Stimulated activated CD8-positive, alpha-beta memory T cell treated with anti-CD3 and anti-CD28 coated beads, Interleukin-4, amount 100 ng/mL, for 1 hour (primary cell): ENCODE measurements at places on chromosomes 12 and 14.
A peak's percentile ranks its signal among the peaks of the same experiment; 100 is the strongest.

DNA sequence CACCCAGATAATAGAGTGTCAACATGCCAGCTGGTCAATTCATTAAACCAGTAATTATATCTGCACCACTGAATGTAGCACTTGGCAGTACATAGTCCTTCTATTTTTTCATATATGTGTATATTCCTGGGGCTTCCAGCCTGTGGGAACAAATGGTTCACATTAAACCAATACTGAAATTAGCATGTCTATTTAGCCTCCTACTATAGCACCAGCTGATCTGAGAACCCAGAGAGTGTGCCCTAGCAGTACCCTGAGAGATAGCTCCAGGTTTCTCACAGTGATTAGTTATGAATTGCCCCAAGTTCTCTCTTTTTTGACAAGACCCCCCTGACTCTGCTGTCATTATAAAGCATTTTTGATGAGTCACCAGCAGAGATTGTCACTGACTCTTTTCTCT lies 1097.3 kb upstream of the FLRT2 start:
- DNase-seq = no peak

DNA sequence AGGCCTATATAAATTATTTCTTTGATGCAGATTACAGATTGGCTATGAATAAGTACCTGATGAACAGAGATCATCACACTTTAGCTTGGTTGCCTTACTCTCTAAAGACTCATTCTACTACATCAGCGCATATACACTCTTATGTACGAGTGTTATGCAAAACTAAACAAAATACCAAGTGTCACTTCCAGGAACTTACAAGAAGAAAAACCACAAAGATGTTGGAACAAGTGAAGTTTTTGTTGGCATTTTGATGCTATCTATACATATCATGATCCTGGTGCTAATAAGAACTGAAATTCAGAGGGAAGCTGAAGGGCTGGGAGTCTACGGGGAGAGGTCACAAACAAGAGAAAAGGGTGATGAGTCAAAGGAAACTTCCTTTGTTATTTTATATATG lies 47.9 kb upstream of the CERS5 start:
- no peak for DNase-seq

GRCh38 chr12:65335021-65335714 lies 56.7 kb downstream of the MSRB3 start:
- DNase-seq = no peak

DNA sequence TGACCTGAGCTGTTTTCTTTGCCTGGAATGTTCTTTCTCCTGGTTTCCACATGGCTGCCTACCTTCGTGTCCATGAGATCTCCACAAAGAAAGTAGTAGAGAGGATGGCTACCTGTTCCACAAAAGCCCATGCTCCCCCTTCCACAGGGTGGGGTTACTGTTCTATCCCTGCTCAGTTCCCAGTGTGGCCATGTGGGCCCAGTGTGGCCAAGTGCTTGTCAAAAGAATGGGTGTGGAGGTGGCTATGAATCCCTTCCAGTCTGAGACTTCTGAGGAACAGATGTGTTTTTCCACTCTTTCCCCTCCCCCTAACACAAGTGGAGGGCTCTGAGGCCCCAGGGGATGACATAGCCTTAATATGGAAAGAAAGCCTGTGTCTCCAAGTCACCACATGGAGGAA lies 26.2 kb upstream of the HSP90B1 start:
- no peak for DNase-seq

- DNase-seq = no peak
These were observed 400.2 kb downstream of the BCL11B start for GRCh38 chr14:98871796-98872195.

DNA sequence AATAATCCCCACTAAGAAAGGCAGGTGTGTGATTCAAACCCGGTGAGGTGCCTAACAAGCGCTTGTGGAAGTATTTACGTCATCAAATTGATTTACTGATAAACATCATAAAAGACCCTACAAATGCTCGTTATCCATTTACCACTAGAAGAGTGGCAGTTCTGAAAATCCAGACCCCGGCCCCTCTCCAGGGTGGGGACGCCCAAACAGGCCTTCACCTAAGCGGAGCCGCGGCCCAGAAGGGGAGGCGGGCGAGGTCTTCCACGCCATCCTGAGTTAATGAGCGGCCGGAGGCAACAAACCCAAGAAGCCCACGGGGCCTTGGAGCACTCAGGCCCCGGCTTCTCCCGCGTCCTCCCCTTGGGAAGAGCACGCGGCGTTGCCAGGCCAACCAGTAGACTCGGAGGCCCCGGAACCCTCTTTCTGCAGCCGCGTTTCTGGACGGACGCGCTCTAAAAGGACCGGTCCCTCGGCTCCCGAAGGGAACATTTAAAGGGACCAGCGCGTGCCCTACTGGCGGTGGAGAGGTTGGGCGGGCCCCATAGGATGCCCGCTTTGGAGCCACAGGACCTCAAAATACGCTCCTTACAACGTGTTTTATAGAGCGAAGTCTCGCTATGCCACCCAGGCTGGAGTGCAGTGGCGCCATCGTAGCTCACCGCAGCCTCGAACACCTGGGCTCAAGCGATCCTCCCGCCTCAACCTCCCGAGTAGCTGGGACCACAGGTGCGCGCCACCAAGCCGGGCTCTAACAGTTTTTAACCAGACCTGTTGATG lies 3.5 kb downstream of the PTPN21 start:
- DNase-seq = no peak

- DNase-seq = no peak
These were observed 1.3 kb upstream of the TRIP11 start for GRCh38 chr14:92041203-92041602.

GRCh38 chr14:104813286-104813685 lies 12.4 kb downstream of the ZBTB42 start:
- no peak for DNase-seq

DNA sequence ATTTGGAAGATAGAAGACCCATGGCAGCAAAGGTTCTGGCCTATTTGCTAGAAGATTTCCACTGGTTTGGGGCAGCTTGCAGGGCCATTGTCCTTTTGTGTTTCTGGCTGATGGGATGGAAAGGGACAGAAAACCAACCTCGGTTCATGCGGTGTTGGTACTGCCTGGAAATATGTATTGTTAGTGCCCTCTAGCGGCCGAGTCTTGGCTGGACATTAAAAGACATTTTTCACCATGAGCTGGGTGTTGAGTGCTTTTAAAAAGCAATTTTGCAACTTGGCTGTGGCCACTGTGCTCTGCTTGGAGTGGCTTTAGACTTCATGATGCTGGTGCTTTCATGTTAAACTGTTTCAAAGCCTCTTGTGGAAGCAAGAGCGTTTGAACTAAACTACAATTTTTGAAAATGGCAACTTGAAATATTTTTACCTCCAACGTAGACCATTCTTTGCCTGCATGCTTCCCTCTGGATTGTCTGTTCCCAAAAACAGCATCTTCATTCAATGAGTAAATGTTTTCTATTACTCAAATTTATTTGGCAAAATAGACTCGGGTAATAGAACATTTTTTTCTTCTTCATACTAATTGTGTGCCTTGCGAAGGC lies 102.7 kb upstream of the TBX5 start:
- DNase-seq = peak; percentile 33

- DNase-seq = no peak
These were observed 5.6 kb downstream of the DAZAP2 start for GRCh38 chr12:51244269-51244668.

GRCh38 chr14:99968191-99968920 lies 96.9 kb upstream of the EVL start:
- no peak for DNase-seq

GRCh38 chr12:64720884-64721283 lies 38.3 kb downstream of the GNS start:
- no peak for DNase-seq
